ENCODE measurements at places on chromosomes 4 and X.

DNA sequence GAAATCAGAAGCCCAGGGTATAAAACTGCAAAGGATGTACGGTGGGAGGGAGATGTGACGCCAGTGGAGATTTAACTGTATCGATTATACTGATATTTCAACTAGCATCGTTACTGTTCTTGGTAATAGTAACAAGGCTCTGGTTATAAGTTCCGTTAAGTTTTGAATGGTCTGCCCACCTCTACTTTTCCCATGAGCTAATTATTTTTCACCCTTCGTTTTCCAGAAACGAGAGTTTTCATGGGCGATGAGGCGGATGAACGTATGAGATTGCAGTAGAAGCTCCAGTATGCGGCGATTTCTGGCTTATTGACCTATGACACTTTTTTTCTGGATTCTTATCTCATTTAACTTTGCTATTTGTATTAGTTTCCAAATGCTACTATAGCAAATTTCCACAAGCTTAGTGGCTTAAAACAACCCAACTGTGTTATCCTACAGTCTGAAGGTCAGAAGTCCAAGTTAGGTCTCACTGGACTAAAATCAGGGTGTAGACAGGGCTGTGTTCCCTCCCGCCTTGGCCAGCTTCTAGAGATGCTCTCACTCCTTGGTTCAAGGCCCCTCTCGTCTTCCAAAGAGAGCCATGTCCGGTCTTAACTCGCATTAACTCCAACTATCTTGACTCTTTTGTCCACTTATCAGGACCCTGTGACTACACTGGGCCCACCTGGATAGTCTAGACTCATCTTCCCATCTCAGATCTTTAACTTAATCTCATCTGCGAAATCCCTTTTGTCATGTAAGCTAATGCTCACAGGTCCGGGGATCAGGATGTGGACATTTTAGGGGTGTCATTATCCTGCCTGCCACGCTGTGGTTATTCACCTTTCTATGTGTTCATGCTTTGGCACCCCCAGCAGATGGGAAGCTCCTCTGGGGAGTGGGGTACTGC lies 122.5 kb downstream of the IRF2 start:
- DNase-seq = no peak

GRCh38 chr4:146179784-146180370 lies 4.4 kb downstream of the LSM6 start:
- DNase-seq = no peak

DNA sequence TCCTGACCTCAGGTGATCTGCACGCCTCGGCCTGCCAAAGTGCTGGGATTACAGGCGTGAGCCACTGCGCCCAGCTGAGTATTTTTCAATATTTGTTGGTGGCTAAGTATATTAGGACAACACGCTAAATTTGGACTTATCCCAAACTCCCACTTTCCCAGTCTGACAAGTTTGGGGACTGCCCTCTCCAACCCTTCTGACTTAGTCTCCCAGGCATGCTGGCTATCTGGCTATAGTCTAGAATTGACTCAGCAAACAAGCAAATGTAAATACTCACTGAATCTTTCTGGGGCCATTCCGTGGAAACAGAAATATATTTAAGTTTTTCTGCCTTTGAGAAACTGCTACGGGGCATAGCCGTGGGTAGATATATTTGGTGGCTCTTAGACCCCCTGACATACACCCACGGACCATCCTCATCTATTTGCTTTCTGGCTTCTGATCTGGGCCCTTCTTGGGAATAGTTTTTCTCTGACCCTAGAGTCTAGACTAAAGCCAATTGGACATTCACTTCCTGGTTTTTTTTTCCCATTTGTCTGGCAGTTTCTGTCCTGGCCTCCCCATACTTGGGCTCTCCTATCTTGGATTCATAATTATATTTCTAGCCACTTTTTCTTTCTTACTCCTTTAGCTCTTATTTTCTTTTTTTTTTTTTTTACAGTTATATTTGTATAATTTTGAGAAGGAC lies 11.3 kb upstream of the DOCK11 start:
- no peak for DNase-seq

- no peak for DNase-seq
Observed at GRCh38 chrX:69844636-69845035, 205.1 kb downstream of the AWAT2 start.

GRCh38 chrX:97211070-97211469 lies 327.4 kb downstream of the RPA4 start:
- no peak for DNase-seq

GRCh38 chrX:84168095-84168494 lies 19.9 kb downstream of the RPS6KA6 start:
- no peak for DNase-seq

DNA sequence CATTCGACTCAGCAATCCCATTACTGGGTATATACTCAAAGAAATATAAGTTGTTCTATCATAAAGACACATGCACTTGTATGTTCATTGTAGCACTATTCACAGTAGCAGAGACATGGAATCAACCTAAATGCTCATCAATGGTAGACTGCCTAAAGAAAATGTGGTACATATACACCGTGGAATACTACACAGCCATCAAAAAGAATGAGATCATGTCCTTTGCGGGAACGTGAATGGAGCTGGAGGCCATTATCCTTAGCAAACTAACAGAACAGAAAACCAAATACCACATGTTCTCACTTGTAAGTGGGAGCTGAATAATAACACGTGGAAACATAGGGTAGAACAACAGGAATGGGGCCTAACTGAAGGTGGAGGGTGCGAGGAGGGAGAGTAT lies 44.9 kb downstream of the TMEM131L start:
- no peak for DNase-seq

- DNase-seq = no peak
Observed at GRCh38 chr4:90293320-90293719, 166.1 kb downstream of the CCSER1 start.

DNA sequence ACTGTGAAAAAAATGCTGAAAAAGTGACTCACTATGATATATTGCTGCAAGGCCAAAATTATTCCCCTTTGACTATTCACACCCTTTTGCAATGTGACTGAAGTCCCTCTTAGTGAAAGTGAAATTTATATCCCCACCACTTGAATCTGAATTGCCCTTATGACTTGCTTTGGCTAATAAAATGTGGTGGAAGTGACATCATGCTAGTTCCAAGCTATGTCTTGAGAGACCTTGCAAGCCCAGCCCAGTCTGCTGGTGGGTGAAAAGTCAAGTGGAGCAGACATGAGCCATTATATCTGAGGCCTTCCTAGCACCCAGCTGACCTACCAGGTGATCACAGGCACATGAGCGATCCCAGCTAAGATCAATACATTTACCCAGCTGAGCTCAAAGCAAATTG lies 94.7 kb downstream of the LINC00632 start:
- DNase-seq = no peak

- DNase-seq = no peak
Observed at GRCh38 chr4:23887989-23888388, 1.9 kb downstream of the PPARGC1A start.

DNA sequence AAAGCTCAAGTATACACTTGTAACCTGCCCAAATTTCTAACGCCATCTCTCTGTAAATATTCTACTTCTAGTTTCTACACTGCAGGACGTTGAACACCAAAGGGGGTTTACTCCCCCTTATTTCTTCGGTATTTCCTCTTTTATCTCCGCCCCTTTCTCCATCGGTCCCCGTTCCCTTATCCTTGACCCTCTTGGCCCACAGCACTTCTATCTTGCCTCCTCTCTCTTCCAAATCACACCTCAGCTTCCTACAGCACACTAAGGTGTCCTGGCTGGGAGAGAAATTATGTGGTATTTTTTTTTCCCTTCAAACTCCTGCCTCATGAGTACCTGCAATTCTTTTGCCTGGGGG lies 715 bp downstream of the ZMAT1 start:
- DNase-seq = no peak

- DNase-seq = no peak
Observed at GRCh38 chr4:140858897-140859296, 102.7 kb upstream of the TBC1D9 start.

DNA sequence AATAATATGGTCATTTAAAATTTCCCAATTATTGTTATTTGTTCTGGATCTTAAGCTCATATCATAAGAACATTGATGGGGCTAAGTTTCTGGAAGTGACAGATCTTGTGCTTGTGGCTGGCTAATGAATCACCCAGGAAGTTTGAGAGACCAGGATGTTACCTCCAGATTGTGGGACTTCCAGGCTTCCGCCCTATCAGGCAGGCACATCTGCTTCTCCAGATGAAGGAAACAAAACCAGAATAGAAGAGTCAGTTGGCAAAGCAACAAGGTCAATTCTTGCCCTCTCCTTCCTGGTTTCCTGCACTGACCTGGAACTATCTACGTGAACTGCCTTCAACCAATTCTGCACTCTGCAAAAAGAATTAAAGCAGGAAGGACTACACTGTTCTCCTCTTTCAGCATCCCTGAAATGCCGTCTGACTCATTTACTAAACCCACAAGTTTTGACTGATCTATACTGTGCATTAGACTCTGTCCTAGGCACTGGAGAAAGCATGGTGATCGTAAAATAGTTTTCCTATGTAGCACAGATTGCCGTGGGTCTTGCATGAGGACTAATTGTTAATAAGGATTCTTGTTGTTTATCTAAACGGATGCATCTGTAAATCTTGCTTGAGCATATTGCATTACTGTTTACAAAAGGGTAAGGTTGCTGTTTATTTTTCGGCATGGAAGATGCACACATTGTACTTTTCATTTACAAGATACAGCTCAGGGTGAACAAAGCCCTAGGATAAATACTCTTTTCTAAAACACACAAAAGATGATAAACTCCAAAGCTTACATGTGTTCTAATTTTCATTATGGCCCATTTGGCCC lies 74.6 kb downstream of the AMELX start:
- no peak for DNase-seq

DNA sequence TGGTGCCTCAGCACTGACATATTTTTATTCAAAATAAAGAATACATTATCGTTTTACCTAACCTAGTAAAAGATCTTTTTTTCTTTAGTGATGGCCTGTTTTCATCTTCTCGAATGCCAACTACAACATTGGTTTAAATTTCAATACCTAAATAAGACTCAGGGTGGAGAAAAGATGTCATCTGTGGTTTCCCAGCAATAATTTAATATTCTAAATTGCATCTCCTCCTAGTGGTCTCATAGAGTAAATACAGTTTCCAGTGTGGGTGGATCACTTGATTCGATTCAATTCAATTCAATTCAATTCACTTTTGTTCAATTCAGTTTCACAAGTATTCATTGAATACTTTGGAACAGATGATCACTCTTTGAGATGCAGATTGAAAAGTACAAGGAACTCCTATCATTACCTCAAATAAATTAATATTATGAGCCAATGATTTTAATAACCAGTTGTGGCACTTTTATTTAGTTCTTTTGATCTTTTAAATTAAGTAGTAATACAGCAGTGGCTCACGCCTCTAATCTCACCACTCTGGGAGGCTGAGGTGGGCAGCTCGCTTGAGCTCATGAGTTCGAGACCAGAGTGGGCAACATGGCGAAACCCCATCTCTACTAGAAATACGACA lies 427.2 kb downstream of the FAT4 start:
- no peak for DNase-seq

- no peak for DNase-seq
Observed at GRCh38 chr4:82644734-82645126, 82.9 kb upstream of the TMEM150C start.

DNA sequence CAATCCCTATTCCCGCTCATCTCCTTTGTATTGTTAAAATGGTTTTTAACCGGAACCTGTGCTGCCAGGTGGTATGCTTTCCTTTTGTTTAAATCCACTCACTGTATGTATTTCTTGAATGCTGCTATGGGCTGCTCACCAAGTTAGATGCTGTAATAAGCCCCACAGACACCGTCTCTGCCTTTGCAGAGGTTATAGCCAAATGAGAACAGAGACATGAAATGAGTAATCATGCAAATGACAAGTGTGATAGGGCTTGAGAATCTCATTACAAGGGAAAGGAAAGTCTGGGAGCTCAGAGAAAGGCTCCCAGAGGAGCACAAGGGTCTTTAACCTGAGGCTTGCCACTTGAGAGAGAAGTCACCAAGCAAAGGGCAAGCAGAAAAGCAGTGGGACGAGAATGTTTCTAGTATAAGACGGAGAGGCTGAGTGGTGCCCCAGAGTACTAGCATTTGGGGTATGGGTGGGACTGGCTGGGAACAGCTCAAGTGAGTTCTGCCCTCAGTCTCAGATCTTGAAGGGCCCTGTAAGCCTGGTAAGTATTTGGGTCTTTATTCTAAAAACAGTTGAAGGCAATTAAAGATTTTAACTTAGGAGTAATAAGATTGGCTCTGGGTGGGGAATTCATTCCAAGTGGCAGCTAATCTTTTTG lies 110.8 kb upstream of the H2AZ1 start:
- no peak for DNase-seq

GRCh38 chr4:112765317-112765974 lies 128.5 kb downstream of the LARP7 start:
- DNase-seq = peak; percentile 20

- no peak for DNase-seq
Observed at GRCh38 chr4:42917296-42917695, 24.8 kb downstream of the GRXCR1 start.

DNA sequence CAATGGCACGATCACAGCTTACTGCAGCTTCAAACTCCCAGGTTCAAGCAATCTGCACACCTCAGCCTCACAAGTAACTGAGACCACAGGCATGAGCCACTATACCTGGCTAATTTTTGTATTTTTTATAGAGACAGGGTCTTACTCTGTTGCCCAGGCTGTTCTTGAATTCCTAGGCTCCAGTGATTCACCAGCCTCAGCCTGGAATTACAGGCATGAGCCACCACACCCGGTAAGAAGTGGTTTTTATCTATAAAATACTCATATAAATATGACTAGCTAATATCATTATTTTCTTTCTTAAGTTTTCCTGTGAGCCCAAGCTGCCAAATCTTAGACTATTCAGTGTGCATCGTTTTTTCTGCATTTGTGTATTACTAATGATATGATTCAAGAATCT lies 4.4 kb downstream of the SCFD2 start:
- DNase-seq = no peak

GRCh38 chr4:150983851-150984250 lies 31.2 kb downstream of the LRBA start:
- no peak for DNase-seq

DNA sequence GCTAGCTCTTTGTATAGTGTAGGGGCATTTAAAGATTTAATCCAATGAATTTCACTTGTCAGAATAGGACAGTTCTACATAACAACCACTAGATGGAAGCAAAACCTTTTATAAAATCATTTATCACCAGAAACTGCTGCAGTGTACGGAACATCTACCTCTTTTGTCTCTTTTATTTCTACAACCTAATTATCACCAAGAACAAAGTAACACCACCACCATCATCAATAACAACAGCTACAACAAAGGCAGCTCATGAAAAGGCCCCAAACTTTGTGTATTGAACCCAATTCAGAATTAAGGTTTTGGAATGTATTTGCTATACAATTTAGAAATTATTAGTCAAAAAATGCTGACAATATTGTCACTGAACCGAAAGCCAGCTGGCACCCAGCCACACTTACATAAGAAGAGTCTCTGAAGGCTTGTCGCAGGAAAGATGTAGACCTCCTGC lies 260.9 kb upstream of the RPS6KA3 start:
- DNase-seq = peak; percentile 24

- DNase-seq = peak; percentile 0
Observed at GRCh38 chrX:110852180-110852579, 56.6 kb upstream of the CHRDL1 start.

GRCh38 chr4:68630371-68630770 lies 40.1 kb downstream of the UGT2B15 start:
- no peak for DNase-seq

- no peak for DNase-seq
Observed at GRCh38 chr4:99710020-99710419, 52.4 kb upstream of the C4orf54 start.

GRCh38 chr4:118931786-118932185 lies 43.1 kb downstream of the SYNPO2 start:
- no peak for DNase-seq

GRCh38 chrX:137479386-137479785 lies 86.5 kb upstream of the ZIC3 start:
- DNase-seq = no peak

- no peak for DNase-seq
Observed at GRCh38 chrX:39204945-39205344, 403.7 kb downstream of the MID1IP1 start.

All from CD4-positive, alpha-beta T cell treated with Interleukin-12 subunit alpha and Interleukin-12 subunit beta, for 1 hour (primary cell).